SK-N-SH (cell line): ENCODE measurements at places on chromosomes 7 and 10.

DNA sequence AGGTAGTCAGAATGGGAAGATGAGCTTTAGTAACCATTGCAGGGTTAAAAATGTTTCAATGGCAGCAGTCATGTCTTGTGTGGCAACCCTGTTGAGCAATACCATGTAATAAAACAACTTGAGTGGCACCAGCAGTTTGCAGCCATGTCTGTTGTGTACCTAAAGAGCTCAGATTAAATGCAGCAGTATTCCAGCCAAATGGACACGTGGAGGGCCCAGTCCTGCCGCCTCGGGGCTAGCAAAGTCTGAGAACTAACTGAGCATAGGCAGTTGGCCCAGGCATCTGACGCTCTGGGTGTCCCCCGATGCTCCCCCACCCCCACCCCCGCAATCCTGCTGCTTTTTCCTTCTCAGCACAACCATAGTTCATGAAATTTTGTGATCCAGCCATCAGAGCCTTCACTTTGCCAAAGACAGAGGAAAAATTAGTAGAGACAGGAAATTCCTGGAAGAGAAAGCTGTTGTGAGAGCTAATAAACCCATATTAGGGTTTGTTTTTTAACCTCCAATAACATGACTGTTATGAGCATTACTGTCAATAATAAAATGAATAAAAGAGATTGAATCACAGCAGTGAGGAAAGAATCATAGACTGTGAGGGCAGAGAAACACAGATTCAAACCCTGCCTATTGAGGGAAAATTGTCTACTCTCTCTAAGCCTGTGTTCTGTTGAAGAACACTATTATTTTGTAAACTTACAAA is 220.6 kb upstream of the RHOBTB1 start:
- DNase-seq, result no peak

DNA sequence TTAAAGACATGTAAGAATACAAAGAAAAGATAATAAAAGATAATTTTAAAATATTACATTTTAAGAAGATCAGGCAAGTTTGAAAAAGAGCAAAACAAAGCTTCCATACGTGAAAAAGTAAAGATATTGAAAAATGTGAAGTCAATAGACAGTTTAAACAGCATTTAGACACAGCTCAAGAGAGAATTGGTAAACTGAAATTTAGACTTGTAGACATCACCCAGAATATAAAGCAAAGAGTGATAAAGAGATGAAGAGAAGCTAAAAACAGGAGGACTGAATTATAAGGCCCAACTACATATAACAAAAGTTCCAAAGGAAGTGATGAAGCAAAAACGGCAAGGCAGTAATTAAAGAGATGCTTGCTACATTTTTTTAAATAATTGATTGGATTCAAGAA is 13.8 kb downstream of the ADAM12 start:
- DNase-seq, result no peak

DNA sequence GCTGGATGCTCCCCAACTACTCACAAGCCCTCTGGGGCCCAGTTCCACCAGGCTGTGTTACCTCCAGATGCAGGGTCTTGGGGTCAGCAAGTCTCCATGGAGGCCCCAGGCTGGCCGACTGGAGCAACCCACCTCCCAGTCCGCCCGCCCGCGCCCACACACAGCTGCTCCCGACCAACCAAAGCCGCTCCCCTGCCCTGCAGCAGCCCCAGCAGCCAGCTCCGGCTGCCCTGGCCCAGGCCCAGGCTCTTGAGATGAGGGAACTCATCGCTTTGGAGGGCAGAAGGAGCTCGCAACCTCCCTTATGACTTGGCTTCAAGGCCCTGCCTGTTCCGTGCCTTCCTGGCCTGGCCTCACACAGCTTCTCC is 47.2 kb downstream of the LRRC20 start:
- no peak for DNase-seq

DNA sequence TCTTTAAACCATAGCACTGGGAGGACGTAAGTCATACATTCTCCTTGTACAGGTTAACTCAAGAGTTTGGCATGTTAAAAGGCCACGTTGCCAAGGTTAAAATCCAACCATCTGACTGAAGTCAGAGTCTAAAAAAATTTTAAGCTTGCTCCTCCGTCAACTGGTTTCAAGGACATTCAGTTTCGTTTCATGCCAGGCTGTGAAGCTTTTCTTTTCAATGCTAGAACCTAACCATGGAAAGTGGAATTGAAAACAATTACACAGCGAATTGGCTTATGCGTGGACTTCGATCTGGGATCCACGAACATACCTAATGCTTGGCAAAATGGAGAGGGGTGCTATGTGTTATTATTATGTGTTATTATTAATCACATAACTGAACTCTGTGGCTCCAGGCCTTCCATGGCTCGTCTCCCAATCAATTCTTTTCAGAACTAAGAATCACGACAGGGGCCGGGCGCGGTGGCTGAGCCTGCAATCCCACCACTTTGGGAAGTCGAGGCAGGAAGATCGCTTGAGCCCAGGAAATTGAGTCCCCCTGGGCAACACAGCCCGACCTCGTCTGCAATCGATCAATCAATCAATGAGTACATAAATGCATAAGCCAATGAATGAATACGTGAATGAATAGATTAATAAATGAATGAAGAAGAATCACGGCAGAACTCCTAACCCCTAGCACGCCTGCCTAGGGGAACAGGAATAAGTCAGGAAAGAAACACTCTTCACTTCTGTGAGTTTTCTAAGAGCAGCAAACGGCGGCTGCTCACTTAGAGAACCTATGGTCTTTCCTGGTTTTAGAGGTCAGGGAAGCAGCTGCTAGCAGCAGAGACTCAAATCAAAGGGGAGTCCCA is 733 bp upstream of the ARL5B start:
- DNase-seq, result no peak

DNA sequence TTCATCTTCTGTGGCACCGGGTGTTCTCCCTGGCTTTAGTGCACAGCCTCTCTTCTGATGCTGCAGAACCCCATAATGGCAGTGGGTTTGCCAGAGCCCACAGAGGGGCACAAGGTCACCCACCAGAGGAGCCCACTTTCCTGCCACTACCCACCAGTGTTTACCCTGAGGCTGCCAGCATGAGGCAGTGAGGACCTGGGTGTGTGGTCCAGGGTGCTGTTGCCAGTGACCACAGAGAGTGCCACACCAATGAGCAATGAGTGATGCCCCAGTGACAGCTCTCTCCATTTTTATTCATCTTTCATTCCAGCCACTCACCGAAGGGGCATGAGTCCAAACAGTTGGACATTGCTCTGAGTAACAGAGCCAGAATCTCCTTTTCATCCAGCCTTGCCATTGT is 34.8 kb downstream of the MTURN start:
- no peak for DNase-seq
